ENCODE measurements at places on chromosomes 11 and 22.

DNA sequence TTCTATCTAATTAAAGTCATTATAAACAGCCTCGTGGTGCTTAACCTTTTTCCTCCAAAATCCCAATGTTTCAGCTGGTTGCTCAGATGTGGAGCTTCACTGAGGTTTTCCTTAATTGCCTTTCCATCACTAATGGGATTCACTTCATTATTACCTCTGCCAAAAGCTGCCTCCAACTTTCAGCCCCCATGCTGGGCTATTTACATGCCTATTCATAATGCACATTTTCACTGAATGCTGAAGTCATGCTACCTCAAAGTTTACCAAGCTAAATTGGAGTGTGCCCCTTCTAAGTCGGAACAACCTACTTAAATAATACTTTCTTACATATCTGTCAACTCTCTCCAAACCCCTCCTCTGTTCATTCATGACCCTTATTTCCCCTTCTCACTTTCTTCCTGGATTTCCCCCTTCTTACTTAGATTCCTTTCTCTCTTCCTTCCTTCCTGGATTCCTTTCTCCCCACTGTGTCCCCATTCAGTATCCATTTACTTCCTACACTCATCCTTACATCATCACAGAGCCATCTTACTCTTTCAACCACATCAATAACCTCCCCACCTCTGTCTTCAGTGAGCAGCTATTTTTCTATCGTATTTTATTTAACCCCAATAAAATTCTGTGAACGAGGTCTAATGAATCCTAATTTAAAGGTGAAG is 887.3 kb upstream of the TENM4 start:
- no peak for DNase-seq

DNA sequence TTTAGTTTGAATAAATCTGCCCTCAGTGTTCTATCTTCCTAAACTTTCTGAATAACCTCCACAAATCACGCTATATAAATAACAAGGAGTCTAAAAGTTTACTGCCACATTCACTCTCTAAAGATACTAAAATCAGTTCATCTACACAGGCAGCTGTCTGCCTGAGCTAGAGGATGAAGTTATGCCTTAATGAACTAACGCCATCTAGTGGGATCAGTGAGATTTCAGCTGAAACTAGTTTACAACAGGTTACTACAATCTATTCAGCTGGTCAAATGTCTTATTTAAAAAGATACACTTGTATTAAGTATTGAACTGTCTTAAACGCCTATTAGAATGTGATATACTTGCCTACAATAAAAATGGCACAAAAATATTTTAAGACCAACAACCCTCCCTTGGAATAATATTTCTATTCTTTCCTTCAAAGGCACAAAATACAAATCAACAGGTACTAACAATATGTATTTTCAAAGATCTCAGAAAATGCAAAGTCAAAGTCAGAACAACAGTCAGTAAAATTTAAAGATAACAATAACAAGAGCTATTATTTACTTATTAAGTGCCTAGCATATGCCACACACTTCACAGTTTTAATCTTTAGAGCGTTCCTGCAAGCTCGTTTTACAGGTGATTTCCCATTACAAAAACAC is 84.1 kb downstream of the LARGE2 start:
- DNase-seq = no peak

DNA sequence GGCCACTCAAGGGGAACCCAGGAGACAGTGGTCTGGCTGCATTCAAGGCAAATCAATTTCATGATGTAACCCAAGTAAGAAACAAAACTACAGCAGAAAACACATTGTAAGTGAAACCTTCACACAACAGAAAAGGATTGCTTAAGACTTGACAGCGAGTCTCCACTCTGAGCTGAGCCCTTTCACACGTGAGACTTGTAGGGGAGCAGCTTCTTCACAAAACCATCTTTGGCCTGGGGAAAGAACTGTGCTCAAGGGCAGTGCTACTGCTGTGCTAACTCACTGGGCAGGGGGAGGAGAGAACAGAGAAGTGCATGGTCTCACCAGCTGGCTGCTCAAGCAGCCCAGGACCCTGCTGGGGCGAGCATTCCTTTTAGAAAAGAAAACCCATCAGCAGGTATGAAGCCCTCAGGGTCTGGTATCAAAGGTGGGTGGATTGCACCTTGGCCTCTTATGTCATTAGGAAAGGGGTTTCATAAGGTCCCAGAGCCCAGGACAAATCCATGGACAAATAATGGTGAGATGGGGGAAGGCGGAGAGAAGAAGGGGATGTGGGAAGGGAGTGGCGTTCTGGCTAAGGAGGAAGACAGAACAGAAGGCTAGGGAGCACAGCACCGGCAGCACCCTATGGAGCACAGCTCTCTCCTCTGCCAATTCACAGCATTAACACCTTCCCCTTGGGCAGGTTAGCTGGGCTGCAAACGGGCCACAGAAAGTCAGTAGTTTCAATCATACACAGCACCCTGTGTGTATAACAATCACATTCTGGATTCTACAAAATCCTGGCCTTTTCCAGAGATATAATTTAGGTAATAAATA is 20.6 kb upstream of the RAPSN start:
- no peak for DNase-seq

DNA sequence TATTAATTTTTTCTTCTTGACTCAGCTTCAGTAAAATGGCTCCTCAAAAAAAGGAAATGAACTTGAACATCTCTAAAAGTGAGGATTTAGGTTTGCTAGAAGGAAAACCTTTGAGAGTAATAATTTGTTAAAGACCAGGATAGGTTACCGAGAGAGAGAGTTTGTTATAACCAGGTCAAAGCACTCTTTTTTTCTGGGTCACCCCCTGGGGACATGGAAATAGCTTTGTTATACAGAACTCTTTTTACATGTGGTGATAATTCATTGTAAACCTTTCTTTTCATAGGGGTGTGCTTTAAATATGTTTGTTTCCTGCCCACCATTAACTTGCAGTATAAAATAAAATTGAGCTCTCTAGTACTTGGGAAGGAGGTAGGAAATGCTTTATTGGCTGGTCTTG is 47.7 kb downstream of the DNAJC24 start:
- DNase-seq = no peak

GRCh38 chr11:95832763-95833162 is 42.5 kb downstream of the CEP57 start:
- no peak for DNase-seq

GRCh38 chr22:41656556-41656955 is 32.1 kb downstream of the SNU13 start:
- no peak for DNase-seq

DNA sequence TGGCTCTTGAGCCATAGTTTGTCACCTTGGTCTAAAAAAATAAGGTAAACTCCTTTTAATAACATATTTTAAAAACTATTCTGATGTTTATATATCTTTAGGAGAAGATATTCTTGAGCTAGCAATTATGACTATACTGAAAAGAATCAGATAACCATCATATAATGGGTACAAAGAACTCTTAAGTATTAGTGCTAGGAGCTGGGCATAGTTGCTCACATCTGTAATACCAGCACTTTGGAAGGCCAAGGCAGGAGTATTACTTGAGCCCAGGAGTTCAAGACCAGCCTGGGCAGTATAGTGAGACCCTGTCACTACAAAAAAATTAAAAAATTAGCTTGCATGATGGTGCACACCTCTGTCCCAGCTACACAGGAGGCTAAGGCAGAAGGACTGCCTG is 54.0 kb upstream of the B3GNT6 start:
- DNase-seq = no peak

DNA sequence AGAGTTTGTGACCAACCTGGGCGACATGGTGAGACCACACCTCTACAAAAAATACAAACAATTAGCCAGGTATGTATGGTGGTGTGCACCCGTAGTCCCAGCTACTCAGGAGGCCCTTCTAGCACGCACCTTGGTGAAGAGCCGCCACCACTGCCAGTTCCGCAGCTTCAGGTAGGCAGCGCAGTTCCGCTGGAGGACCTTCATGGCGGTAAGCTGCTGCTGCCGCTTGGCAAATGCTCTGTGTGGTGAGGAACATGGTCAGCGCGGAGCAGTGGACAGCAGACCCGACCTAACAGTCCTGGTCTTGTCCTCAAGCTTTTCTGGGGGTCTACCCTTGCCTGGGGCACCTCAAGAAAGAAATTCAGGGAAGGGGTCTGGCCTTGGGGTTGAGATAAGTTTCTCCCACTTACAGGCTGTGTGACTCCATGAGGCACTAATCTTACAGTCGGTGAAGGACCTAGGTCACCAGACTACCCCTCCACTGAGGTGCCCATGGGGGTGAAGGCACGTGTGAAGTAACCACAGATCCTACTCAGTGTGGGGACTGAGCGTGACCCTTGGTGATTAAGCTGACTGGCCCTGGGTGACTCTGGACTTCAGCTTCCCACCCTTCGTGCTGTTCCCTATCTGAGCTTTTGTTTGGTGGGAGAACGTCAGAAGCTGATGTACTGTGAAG is 49.6 kb downstream of the APOL1 start:
- DNase-seq = no peak

- no peak for DNase-seq
Measured at GRCh38 chr22:37751449-37752188, 54.8 kb downstream of the TRIOBP start.

- DNase-seq = no peak
Measured at GRCh38 chr11:36053862-36054261, 110.0 kb downstream of the LDLRAD3 start.

GRCh38 chr22:49119551-49119952 is 708.1 kb downstream of the BRD1 start:
- DNase-seq = no peak

DNA sequence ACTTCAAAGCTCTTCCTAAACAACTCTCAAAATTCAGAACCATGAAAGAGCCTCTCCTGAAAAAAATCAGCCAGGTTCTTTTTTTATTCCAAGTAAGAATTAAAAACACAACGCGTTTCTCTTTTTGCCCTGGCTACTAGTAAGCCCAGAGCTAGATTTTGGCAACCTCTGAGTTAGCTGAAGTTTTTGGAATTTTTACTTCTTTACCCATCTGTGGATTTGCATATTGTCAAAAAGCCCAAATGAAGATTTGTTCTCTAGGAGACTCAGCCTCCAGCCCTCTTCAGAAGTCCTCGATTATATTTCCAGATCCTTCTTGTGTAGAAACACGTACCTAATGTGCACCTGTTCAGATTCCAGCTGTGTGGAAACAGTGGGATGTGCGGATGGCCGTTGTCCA is 517.9 kb downstream of the TBC1D22A start:
- DNase-seq = no peak

DNA sequence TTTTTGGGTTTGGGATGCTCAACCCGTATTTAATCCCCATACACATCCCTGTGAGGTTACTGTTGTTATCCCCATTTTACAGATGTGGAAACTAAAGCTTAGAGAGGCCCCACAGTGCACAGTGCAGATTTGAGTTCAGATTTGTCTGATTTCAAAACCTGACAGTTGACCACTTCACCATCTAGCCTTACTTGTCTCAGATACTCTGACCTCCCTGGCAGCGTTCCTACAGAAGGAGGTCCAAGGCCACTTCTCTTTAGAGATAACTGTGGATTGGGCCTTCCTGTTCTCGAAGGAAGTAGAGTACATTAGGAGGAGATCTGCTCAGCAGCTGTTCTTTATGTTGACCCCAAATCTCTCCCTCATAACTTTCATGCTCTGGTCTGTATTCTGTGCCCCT is 46.7 kb upstream of the CTTN start:
- DNase-seq = no peak

- DNase-seq = no peak
Measured at GRCh38 chr22:21818487-21819182, 48.8 kb downstream of the MAPK1 start.

GRCh38 chr11:76075716-76076115 is 130.6 kb downstream of the WNT11 start:
- DNase-seq = no peak

- no peak for DNase-seq
Measured at GRCh38 chr11:36306888-36307287, 10.8 kb downstream of the PRR5L start.

DNA sequence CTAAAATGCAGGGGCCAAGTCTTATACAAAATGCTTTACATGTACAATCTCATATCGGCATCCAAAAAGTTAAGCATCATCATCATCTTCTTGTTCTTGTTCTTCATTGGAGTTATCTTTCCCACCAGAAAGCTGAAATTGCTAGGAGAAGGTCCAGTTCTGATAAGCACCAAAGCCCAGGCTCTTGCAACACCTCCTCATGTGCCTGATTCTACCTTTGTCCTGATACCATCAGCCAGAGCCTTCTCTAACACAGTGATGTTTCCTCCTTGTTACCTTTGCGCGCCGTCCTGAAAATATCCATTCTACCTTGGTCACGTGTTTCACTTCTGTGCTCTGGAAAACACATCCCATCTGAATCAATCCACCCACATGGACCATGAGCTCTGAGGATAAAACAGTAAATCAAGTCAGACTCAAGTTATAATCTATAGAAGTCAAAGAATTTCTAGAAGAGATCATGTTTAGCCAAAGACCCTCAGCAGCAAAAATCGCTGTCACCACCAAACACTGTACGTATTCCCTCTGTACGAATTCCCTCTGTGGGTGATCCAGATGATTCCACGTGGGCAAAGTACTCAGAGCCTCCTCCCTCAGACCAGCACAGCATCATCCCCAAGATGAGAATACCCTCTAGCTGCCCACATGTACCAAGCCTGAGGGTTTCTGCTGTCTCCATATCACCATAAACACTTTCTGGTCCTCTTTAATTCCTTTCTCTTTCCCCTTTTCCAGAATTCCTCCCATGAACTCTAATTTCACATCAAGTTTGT is 19.0 kb downstream of the JAML start:
- no peak for DNase-seq

- peak; percentile 70 for DNase-seq
Measured at GRCh38 chr22:37079668-37080171, 28.2 kb downstream of the KCTD17 start.

DNA sequence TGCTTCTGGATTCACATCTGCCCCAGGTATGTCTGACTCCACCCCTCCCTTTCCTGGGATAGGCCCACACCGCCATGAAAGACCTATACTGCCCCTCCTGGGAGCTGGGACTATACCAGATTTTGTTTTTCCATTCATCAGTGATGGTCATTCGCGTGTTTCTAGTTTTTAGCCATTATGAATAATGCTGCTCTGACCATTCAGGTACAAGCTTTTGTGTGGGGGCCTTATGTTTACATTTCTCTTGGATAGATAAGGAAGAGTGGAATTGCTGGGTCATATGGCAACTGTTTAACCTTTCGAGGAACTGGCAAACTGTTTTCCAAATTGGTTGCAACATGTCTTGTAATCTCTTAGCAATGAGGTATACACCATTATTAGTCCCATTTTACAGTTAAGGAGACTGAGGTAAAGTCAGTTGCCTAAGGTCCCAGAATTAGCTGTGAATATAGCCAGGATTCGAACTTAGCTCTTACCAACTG is 1.2 kb upstream of the TBC1D10A start:
- DNase-seq = no peak

DNA sequence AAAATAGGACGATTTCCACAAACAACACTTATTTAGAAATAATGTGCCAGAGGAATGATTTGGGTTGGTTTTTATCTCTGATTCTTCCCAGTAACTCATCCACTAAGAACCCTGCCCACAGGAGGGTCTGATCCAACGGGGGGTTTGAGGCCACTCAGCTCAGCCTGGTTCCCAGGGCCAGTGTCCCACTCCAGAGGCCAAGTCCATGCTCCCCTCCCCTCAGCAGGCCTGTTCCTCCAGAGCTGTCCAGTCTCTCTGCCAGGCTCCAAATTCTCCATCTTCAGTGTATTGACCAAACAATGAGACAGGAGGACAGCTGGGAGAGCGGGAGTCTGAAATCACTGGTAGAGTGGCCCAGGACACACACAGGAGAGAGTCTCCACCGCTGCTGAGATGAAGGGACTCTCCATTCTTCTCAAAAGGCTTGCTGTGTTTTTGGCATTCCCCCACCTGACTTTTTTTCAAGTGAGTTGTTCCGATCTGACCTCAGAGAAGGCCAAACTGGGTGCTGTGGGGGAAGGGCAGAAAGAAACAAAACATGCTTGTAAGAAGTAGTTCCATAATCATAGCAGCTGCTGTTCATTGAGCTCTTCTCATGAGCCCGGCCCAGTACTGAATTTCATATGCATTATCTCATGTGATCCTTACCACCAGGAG is 17.6 kb upstream of the SCN2B start:
- no peak for DNase-seq

Data from activated CD4-positive, alpha-beta T cell treated with anti-CD3 and anti-CD28 coated beads for 1 hour (primary cell).